ENCODE measurements at places on chromosomes 1 and 21.

DNA sequence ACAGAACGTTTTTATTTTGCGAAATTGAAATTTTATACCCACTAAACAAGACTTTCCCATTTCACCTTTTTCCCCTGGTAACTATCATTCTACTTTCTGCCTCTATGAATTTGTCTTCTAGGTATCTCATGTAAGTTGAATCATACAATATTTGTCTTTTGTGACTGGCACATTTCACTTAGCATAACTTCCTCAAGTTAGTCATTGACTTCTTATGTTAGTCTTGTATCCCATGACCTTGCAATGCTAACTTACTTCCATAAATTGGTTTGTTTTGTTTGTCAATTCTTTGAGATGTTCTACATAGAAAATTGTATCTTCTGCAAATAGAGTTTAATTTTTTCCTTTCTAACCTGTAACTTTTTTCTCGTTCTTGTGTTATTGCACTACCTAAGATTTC, 26.9 kb downstream of the SH3BP5L start:
- DNase-seq, result no peak

GRCh38 chr1:177517546-177517945, 346.8 kb downstream of the BRINP2 start:
- DNase-seq, result no peak

- no peak for DNase-seq
Observed at GRCh38 chr1:39900662-39901463, 854 bp downstream of the MYCL start.

DNA sequence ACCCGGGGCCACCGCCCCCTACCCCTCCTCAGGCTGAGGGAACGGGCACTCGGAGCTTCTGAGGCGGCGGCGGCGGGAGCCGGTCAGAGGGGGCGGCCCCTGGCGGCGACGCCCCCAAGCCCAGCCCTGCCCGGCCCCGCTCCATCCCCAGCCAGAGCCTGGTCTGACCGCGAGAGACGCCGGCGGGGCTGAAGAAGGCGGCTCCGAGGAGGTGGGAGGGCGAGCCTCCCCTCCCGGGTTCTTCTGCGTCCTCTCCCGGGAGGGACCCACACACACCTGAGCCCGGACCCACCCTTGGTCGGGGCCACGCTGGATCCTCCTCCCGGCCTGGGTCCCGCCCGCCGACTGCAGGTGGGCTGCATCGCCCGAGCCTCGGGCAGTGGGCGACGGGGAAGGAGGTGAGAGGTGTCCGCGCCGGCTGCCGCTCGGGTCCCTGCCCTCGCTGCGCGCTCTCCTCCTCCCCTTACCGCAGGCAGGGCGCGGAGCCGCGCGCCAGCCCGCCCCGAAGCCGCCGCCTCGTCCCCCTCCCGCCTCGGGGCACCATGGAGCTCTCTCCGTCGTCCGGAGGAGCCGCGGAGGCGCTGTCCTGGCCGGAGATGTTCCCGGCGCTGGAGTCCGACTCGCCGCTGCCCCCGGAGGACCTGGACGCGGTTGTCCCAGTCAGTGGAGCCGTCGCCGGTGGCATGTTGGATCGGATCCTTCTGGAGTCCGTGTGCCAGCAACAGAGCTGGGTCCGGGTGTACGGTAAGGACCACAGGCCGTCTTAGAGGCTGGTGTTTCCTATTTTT, at the start of gene RASAL2:
TSS of gene RASAL2 (plus strand) at position 154 of the 788 bp plus-strand sequence. CDS start at position 543, 389 bp downstream.
- no peak for DNase-seq

DNA sequence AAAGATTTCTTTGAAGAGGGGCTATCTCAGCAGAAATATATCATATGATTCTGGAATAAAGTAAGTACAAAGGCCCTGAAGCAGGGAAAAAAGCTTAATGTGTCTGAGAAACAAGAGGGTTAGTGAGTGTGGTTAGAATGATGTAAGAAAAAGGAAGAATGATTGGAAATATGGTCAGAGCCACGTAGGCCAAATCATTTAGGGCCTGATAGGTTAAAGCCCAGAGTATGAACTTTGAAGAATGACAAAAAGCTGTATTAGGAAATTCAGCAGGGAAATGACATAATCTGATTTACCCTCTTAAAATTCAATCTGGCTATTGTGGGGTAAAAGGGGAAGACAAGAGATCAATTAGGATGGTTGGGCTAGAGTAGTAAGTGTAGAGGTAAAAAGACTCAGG, 69.0 kb upstream of the MUTYH start:
- DNase-seq, result no peak
